ENCODE measurements at places on chromosomes 2 and 18.

DNA sequence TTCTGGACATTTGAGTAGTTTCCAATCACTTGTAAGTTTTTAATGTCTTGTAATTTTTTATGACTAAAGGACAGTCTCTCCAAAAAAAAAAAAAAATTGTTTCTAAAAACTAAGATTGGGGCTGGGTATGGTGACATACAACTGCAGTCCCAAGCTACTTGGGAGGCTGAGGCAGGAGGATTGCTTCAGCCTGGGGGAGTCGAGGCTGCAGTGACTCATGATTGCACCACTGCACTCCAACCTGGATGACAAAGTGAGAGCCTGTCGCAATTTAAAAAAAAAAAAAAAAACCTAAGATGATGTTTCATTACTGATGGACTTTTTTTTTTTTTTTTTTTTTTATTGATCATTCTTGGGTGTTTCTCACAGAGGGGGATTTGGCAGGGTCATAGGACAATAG, 34.4 kb upstream of the PKDCC start:
- no peak for DNase-seq

DNA sequence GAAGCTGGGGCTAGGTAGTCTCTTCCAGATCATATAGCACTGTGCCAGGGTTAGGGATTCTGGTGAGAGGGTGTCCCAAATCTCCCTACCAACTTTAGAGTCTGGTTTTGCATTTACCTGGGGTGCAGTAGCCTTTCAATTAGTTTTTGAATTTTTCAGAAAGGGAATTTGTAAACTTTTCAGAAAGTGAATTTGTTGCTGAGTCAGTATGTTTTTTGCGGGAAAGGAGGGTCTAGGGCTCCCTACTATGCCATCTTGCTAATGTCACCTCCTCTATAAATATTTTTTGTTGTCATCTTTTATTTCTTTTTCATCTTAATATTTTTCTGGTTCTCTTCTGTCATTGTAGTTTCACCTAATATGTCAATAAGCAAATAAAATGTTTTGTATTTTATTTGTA, 95.8 kb upstream of the FAM98A start:
- DNase-seq = no peak

DNA sequence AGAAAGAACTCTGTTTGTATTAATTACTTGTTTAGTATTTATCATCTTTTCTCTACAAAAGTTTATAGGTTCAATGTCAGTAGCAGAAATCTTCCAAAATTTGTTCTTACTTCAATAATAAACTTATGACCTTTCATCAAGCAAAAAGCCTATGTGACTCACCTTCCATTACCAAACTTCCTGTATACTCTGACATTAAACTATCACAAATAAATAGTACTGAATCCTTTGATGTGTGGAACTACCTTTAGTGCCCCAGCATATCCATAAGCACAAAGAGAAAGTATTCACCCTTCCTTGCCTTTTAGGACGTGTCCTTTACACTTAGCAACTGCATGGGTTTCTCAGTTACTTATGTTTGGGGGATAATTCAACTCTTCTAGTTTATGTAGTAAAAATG, 166.0 kb downstream of the EHBP1 start:
- no peak for DNase-seq

GRCh38 chr2:140580532-140581151, 1550.2 kb downstream of the LRP1B start:
- no peak for DNase-seq

DNA sequence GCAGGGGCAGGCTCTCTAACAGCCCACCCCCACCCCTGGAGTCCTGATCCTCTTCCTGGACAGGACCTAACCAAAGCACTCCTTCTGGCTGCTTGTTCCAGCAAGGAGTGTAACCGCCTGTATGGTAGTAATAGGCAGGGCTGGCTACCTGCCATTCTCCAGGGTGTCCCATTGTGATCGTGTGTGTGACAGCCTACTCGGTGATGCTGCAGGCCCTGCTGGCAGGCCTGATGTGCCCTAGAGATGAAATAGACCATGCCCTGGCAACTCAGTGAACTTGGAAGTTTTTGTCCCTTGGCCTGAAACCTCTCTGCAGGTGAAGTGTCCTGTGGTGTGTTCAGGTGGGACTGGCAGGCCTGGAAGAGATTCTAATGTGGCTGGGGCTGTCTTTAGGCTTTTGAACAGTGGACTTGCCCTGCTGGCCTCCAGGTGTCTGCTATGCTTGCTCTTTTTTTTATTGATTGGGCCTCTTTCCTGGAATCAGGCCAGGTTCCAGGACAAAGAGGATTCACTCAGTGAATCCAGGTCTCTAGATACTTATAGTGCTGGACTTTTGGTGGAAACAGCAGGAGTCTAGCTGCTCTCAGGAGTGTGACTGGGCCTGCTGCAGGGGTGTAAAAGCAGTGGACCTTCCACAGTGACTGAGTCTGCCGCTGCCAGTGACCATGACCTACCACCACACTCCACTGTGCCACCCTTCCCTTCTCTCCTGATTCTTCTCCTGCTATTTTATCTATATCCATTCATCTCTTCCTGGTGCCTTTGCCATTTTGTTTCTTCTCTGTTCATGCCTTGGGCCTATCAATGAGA, 132.1 kb downstream of the CTIF start:
- DNase-seq = no peak

DNA sequence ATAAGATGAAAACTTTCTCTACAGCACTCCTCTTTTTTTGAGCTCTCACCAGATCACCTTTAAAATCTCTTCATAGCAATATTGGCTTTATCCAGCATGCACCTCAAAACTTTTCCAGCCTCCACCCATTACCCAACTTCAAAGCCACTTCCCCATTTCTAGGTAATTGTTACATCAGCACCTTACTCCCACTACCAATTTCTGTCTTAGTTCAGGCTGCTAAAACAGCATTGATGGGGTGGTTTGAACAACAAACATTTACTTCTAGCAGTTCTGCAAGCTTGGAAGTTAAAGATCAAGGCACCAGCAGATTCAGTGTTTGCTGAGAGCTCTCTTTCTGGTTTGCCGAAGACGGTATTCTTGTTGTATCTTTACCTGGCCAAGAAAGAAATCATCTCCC, 114.0 kb upstream of the SLC39A10 start:
- DNase-seq = no peak

Data from D721Med (cell line).